ENCODE measurements at places on chromosomes 6 and 20.
A peak's percentile ranks its signal among the peaks of the same experiment; 100 is the strongest.

DNA sequence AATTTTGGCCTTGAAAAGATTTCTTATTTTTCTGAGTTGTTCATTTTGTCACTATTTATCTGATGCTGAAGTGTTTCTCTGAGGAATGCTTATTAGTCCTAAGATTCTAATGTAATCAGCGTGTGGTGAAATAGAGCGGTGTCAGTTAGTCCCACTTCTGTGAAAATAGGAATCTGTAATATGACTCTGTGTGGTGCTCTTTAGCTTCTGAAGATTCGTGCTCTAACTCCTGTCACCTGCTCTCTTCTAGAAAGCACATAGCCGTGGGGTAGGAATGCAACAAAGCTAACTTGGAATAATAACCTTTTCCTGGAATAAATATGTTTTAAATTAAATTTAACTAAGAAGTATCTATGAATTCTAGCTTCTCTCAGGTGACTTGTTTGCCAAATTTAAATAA lies 90.4 kb downstream of the BCKDHB start:
- peak; percentile 1 for DNase-seq

DNA sequence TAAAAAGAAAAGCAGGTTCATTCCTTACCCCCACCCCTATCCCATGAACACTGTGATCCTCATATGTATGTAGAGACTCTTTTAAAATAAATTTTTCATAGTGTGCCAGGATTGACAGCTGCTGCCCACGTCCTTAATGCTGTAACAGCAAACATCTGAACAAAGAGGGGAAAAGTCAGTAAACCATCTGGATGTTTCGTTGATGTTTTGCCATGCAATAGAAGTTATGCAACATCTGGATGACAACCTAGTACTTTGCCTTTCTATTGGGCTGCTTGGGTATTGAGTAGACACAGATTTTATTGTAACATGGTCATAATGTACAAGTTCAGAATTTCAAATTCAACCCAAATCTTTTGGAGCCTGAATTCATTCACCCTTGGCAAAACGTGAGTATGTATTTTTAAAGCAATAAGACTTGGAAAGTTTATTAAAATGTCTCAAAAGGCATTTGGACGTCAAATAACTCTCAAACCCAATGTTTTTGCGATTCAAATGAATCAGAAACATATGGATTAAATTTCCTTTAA lies 500.3 kb downstream of the DHX35 start:
- no peak for DNase-seq

DNA sequence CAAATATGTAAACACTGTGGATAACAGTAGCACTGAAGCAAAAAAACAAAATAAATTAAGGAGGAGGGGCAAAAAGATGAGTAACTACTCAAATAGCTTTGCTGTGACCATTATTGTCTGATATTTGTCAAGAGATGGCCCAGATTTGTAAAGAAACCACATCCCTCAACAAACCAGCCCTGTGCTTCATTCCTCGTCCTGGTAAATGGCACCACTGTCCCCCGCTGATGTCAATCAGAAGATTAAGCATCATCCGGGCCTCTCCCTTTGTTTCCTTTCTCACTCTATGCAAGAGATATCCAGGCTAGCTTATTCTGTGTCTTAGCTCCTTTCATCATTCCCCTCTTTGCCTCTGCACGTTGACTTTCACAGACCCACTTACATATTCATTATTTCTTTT lies 259.0 kb downstream of the SYNE1 start:
- no peak for DNase-seq

GRCh38 chr20:61932199-61932592 lies 133.5 kb downstream of the TAF4 start:
- DNase-seq, result no peak

GRCh38 chr6:150835620-150836019 lies 29.9 kb upstream of the MTHFD1L start:
- DNase-seq, result no peak

GRCh38 chr6:73264446-73264845 lies 1.4 kb upstream of the KHDC1 start:
- no peak for DNase-seq

DNA sequence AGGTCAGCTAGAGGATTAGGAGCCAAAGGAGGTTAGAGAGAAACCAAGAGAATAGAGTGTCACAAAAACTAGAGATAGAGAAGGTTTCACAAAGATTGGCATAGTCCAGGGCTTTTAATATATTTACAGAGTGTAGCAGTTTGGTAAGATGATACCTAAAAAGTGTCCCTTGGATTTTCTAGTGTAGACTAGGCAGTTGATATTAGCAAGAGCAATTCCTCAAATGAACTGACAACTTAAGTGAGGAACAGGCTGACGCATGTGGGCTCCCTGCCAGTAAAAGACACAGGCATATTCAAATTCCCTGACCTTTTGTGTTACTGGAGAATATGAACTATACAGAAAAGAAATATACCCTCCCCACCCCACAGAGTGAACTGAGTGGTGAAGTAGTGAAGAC lies 40.1 kb downstream of the VTA1 start:
- DNase-seq, result peak; percentile 26

All from NCI-H1436 (cell line).